ENCODE measurements at places on chromosomes 1 and 21.

- no peak for DNase-seq
Observed at GRCh38 chr1:172980456-172980855, 70.3 kb downstream of the TNFSF18 start.

- DNase-seq: no peak
Observed at GRCh38 chr1:41481109-41481775, 3.2 kb downstream of the EDN2 start.

- DNase-seq: no peak
Observed at GRCh38 chr1:47137925-47138615, 829 bp downstream of the CYP4A22 start.

GRCh38 chr1:150628766-150629114, 672 bp downstream of the ENSA start:
- no peak for DNase-seq

DNA sequence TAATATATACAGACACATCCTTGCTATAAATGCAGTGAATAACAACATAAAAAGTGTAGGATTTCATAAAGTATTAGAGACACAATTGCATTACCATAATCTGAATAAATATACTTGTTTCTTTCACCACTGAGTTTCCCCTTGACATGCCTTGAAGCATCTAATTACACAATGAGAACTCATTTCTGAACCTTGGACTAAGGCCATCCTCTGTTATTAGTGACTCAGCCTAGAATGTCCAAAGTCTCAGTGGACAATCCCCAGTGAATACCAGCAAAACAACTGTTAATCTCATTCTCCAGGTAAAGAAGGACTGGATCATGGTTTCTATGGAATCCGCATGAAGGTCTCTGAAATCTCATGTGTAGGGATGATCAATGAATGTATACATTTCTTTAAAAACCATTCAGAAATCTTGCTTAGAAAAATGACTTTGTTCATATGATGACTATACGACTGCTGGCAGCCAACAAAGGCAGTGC, at the start of gene OR2L5:
Gene OR2L5, plus strand, starts transcription at position 432 of the 482 bp plus-strand sequence. CDS start 8,288 bp downstream, outside the sequence.
- DNase-seq: no peak

DNA sequence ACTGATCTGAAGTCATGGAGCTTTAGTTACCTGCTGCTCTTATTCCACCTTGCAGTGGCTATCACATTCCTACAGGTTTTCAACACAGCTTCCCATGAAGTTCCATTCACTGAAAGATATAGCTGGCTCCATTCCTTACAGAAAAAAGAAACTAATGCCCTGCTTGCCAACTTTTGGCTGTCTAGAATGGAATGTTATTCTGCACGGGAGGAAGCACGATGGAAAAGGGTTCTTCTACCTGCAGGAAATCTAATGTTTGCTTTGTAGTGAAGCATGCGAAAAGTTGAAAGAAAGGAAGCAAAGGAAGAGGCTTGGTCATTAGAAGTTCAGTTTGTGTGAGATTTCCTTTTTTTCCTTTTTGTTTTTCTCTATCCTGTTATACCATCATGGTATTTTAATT, 32.6 kb downstream of the GIPC2 start:
- no peak for DNase-seq

DNA sequence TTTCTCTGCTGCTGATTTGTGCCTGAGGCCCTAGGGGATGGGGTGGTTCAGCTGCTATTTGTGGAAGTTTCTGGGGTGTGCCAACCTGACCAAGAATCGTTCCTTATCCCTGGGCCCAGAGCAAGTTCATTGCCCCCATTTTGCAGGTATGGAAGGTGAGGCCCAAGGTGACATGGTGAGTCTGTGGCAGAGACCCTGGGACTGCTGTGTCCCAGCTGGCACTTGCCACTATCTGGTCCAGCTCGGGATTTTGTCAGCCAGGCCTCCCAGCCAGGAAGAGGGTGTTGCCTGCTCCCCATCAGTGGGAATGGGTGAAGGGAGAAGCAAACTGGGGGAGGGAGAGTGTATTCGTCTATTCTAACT, 18.9 kb upstream of the LRP8 start:
- no peak for DNase-seq

- no peak for DNase-seq
Observed at GRCh38 chr1:30008372-30008997, 714.9 kb downstream of the MATN1 start.

DNA sequence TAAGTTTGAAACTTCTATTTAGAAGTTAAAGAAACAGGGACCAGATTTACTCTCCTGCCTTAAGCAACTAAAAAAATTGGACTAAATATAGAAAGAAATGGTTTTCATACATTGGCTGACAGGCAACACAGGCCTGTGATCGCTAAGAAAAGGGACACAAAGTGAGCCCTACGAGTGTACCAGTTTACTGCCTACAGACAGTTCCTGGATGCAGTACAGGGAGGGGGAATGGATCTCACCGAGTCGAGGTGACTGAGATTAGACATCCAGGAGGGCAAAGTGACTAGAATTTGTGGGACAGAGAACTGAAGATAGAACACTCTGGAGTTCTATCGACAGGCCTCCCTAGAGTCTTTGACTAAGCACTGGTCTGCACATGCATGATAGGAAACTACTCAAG, 16.0 kb downstream of the PHC2 start:
- no peak for DNase-seq

- no peak for DNase-seq
Observed at GRCh38 chr1:31140299-31140698, 74.8 kb upstream of the PUM1 start.

- no peak for DNase-seq
Observed at GRCh38 chr1:45205011-45205909, 1.1 kb downstream of the ZSWIM5 start.

DNA sequence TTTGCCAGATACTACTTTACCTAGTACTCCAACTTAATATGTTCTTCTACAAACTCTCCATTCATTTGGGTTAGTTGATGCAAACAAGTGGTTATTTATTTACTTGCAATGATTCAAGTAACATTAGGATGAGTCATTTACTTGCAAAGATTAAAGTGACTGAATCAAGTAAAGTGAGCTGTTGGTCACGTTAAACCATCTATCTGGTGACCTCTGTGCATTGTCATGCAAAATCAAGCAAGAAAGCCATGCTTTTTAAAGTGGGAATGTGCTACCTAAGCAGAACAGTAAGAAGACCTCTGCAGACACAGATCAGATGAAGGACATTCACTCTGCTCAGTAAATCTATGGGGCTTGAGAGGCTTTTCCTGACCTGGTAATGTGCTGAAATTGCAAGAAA, 254.7 kb downstream of the LRRIQ3 start:
- DNase-seq: no peak

Measured in T-helper 17 cell (primary cell).